ENCODE measurements at places on chromosomes 6 and 20.

DNA sequence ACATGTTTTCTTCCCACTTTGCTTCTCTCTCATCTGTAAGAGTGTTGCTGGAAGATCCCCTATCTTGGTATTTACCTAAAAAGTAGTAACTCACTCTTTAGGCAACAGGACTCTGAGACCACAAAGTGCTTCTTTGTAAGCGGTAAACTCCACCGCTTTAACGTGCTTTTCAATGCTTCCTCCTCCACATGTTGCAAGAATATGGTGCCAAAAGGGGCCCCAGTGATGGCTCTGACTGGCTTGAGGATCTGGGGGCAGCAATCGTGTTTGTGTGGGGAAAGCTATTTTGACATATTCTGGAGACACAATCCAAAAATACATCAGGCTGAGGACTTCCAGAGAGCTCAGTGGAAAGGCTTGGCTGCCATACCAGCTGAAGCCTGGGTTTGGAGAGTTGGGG, 12.4 kb upstream of the CPNE5 start:
- no peak for DNase-seq

DNA sequence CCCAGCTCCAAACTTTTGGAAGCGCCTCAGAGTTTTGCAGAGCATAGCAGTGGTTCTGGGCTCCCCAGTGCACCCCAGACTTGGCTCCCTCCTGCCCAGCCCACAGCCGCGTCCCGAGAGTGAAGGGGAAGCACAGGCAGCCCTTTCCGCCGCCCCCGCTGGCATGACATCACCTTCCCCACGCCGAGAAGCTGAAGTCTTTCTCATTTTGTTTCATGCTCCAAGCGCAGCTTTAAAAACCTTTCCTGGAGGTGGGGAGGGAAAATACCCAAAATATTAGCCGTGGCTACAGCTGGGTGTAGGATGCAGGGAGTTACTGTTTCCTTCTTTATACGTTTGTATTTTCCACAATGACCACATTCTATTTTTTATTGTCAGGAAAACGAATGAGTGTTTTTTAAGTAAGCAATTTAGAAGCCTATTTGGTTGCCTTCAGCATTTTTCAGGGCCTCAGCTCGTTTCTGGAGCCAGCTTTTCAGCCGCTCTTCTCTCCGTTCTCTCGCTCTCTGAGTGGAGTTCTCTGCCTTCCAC, 72.9 kb downstream of the SNX5 start:
- DNase-seq = peak; percentile 61

DNA sequence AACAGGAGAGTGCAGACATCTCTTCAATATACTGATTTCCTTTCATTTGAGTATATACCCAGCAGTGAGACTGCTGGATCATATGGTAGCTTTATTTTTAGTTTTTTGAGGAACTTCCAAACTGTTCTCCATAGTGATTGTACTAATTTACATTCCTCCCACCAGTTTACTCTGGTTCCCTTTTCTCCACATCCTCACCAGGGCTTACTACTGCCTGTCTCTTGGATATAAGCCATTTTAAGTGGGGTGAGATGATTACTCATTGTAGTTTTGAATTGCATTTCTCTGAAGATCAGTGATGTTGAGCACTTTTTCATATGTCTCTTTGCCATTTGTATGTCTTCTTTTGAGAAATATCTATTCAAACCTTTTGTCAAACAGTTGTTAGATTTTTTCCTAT, 64.9 kb upstream of the HMGCLL1 start:
- peak; percentile 33 for DNase-seq

DNA sequence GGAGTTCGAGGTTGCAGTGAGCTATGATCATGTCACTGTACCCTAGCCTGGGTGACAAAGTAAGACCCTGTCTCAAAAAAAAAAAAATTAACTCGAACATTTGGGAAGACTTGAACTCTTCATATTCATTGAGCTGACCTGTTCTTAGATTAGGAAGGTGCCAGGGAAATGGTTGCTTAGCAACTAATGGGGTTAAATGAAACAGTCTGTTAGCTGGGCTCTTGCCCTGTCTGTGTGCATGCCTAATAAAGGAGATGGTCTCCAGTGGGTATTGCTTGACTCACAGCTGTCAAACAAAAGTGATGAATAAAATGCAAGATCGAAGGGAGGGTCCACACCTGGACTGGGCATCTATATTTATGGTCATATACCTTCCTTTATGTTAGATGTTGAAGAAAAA, 101.8 kb downstream of the KLHL32 start:
- no peak for DNase-seq

DNA sequence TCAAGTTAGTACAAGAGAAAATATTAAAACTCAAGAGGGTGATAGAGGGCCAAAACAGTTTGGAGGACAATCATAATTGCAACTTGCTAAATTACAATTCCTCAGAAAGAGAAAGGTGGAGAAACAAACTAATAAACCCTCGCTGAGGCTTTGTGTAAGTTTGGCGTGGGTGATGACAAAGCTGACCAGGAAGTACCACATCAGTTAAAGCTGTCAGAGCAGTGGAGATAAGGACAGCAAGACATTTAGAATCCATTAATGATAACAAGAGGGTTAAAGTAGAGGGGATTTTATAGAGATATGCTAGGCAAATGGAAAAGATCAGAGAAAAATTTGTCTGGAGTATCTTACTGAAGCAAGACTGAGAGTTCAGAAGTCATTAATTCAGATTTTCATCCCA, 334.4 kb downstream of the TFAP2B start:
- no peak for DNase-seq

- DNase-seq = no peak
Measured at GRCh38 chr20:24836661-24837299, 112.3 kb upstream of the CST7 start.

DNA sequence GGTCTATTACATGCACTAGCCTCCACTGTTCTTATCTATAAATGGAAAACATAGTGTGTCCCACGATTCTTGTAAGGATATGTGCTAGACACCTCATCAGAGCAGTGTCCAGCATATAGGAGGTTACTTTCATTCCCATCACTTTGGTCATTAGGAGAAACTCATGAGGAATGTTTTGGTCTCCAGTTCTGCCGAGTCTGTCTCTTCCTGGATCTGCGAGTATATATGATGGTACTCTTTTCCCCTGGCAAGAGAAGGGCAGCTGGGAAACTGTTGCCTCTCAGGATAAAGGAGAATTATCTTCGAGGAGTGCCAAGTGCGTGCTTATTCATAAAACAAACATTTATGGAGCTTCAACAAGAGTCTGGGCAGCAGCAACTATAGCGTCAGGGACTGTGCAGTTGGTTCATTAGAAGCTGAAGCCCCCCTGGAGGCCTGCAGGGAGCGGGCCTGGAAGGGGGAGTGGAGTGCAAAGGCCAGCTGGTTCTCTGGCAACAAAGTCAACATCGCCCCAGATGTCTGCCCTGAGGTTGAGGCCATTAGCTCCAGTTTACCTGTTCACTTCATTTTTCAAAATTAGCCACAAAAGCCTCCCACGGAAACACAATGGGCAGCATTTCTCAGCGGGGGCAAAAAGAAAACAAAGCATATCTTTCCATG, 811.9 kb downstream of the MAFB start:
- DNase-seq = no peak

DNA sequence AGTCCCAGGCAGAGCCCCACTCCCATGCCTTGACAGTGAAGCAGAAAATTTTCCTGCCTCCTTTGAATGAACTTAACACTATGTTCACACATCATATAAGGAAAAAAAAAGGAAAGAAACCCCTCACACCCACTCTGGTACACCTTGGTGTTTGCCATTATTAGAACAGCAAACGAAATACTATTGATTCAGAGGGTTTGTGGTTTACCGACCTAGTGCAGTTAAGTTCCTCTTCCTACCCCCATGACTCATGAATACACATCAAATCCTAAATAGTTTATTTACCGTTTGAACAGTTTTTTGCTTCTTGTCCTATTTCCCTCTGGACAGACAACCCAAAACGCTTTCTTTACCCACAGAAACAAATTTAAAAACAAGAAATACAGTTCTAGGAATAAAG, 237.7 kb downstream of the FOXA2 start:
- DNase-seq = no peak

- DNase-seq = no peak
Measured at GRCh38 chr6:41712651-41713103, 22.7 kb downstream of the TFEB start.

GRCh38 chr6:25815194-25815593, 16.7 kb downstream of the SLC17A1 start:
- DNase-seq = no peak

GRCh38 chr6:108618623-108619152, 58.0 kb downstream of the FOXO3 start:
- no peak for DNase-seq

GRCh38 chr6:48869595-48869994, 593.5 kb downstream of the MMUT start:
- no peak for DNase-seq

GRCh38 chr20:44302026-44302669, 8.9 kb downstream of the FITM2 start:
- DNase-seq = no peak

GRCh38 chr6:83758533-83758932, 49.6 kb upstream of the SNAP91 start:
- DNase-seq = no peak

DNA sequence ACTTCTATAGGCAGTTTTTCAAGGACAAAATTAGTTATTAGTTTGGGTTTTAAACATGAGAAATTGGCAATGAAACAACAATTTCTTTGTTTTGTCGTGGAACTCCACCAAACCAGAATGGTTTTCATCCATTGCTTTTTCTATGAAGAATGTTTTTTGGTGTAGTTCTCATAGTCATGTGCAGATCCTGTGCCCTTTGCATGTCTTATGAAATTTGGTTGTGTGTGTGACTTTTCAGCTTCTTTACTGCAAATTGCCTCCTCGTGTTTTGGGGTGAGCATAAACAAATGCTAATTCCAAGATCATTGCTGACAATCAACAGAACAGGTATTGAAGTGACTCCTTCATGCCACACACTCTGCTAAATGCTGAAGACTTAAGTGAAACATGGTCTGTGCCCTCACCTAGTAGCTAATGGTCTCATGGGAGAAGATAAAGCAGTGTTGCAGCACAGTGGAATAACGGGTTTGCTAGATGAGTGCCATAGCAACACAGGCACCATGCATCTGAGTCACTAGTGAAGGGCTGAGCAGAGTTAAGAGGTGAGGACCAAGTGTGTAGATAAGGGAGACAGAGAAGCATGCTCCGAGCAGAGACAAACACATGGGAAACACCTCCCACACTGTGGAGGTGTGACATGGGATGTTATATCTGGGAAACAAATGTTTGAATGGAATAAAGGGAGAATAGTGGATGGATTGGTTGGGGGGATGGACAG, 120.0 kb downstream of the SLC16A10 start:
- DNase-seq = no peak

DNA sequence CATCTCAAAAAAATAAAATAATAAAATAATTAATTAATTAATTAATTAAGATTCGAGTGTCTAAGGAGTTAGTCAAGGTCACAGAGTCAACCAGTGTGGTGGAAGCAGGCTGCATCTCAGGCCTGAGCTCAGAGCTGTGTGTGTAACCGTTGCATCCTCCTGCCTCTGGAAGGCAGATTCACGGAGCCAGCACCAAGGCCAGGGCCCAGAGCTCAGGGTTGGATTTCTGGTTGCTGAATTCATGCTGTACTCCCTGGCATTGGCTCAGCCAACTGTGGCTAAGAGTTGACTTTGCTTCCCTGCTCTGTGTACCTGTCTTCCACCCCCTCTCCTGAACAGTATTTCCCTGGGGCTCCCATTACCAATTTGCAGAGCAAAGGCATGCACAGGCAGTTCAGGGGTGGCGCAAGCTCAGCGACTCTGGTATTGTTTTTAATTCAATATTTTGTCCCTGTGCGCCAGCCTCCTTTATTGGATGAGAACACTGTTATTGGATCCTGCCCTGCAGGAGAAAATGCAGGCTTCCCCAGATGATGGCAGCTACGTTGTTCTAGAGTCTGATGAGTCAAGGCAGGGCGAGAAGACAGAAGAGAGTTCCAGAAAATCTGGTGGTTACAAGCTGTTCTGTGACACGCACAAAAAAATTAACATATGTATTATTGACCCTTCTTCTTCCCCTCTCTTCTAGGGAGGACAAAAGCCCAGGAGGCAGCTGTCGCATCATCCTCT, 12.3 kb upstream of the CTNNBL1 start:
- DNase-seq = no peak

DNA sequence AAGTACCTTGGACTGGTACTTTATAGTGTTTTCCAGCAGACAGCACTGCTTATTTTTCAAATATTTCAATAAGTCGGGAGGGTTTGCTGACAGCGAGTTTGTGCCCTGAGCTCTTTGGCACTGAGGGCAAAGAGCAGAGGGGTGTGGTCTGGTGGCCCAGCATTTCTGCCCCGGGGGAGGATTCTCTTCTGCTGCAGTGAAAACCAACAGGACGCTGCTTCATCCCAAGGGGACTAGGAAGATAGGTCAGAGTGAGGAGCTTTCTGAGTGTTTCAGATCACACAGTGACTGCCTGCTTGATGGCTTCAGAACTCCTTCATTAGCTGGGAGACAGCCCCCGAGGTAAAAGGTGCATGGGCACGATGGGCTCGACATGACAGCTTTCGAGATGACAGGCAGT, 8.6 kb downstream of the ULBP2 start:
- DNase-seq = no peak

GRCh38 chr6:49336514-49337131, 126.4 kb downstream of the MMUT start:
- DNase-seq = no peak

- DNase-seq = peak; percentile 39
Measured at GRCh38 chr6:55047451-55048044, 126.8 kb upstream of the HCRTR2 start.

- no peak for DNase-seq
Measured at GRCh38 chr6:75430631-75431325, 62.8 kb downstream of the FILIP1 start.

DNA sequence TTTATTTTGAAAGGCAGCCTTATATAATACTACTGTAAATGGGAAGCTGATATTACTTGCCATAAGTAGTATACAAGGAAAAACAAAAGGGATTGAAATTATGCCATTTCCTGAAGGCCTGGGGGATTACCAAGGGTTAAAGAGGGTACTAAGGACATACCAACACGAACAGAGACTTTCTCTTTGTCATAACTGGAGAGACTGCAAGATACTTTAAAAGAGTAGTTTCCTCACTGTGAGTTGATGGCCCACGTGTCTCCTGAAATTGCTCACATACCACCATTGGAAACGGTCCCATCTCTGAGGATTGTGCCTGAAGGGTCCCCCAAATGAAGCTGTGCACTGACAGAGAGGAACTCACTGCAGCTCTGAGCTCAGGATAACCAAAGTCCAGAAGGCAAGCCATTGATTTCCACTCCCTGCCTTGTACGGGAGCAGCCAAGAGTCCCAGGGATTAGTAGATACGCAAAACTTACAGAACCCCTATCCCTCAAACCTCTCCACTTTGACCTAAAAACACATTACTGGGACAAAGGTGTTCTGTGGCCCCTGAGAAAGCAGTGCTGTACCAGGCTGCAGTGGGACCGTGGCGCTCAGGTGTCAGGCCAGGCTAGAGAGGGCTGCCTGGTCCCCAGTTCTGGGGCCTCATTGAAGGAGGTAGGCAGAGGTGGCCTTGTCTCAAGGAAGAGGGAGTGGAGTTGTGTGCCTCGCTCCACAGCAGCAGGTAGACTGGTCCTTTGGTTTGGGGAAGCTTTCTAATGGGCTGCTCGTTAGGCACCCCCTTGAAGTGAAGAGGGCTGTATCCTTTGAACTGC, 15.2 kb downstream of the PSMG4 start:
- DNase-seq = no peak

Data from fibroblast of skin of right biceps (primary cell).